Pulmonary artery endothelial cell (primary cell): ENCODE measurements at places on chromosomes 2 and 18. TPM values are rescaled to one million over a fixed set of nuclear protein-coding genes. Genes with fewer than 3 reads are reported as not detected.

RNF152 gene
- 46.2 and 76.5 TPM in 2 replicates for total RNA-seq

FNDC4 gene
- 35.0 and 47.0 TPM in 2 replicates for total RNA-seq

TIMM21 gene
- total RNA-seq: 45.0 and 52.2 TPM in 2 replicates

TCF7L1 gene
- 2.4 and 3.5 TPM in 2 replicates for total RNA-seq

TLX2 gene
- not detected in 2 replicates for total RNA-seq

HADHA gene
- 172 and 200 TPM in 2 replicates for total RNA-seq

SP9 gene
- not detected in 2 replicates for total RNA-seq

C2orf80 gene
- not detected in 2 replicates for total RNA-seq

GAD1 gene
- 0.13 and 0.14 TPM in 2 replicates for total RNA-seq

CYTIP gene
- total RNA-seq: 0.07 TPM in 1 of 2 replicates, not detected in the other

POTEJ gene
- 0.04 and 0.07 TPM in 2 replicates for total RNA-seq

GGCX gene
- 39.1 and 68.9 TPM in 2 replicates for total RNA-seq

MSTN gene
- total RNA-seq: not detected in 2 replicates

ZNF521 gene
- total RNA-seq: 55.6 and 64.3 TPM in 2 replicates

SIX3 gene
- total RNA-seq: not detected in 2 replicates

CXCR4 gene
- total RNA-seq: 30.5 and 126 TPM in 2 replicates

SLC5A7 gene
- total RNA-seq: not detected in 2 replicates

B4GALT6 gene
- 9.1 and 12.2 TPM in 2 replicates for total RNA-seq

GPR75 gene
- 0.92 and 1.8 TPM in 2 replicates for total RNA-seq

MTCL1 gene
- 17.5 and 28.5 TPM in 2 replicates for total RNA-seq

CYBRD1 gene
- 36.2 and 61.7 TPM in 2 replicates for total RNA-seq

KCNE4 gene
- not detected in 2 replicates for total RNA-seq

CRYBA2 gene
- not detected in 2 replicates for total RNA-seq
